ENCODE measurements at places on chromosomes 6 and 20.

GRCh38 chr20:24079661-24080412, 91.3 kb upstream of the GGTLC1 start:
- DNase-seq = no peak

DNA sequence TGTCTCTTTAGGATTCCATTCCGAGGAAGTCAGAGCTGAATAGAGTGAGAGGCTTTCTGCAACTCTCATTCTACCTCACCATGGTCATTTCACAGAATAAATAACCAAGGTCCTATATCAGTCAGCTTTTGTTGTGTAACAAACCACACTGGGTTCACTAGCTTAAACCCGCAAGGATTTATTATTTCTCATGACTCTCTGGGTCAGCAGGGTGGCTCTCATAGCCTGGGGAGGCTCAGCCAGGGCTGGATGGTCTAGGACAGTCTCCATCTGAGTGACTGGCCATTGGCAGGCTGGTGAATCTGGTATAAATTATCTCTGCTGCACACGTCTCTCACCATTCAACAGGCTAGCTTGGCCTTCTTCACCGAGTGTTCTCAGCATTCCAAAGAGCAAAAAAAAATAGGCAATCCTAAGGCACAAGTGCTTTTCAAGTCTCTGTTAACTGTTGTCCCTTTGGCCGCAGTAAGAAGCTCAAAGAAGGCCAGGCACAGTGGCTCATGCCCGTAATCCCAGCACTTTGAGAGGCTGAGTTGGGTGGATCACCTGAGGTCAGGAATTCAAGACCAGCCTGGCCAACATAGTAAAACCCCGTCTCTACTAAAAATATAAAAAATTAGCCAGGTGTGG, 39.7 kb downstream of the ISM1 start:
- no peak for DNase-seq

- DNase-seq = no peak
Observed at GRCh38 chr6:159065759-159066329, 21.1 kb upstream of the TAGAP start.

GRCh38 chr6:41578217-41579087, 32.3 kb downstream of the FOXP4 start:
- DNase-seq = peak; percentile 79

- DNase-seq = peak; percentile 75
Observed at GRCh38 chr20:31822421-31823330, 3.5 kb downstream of the MYLK2 start.

- no peak for DNase-seq
Observed at GRCh38 chr20:51985013-51985415, 182.7 kb upstream of the SALL4 start.

DNA sequence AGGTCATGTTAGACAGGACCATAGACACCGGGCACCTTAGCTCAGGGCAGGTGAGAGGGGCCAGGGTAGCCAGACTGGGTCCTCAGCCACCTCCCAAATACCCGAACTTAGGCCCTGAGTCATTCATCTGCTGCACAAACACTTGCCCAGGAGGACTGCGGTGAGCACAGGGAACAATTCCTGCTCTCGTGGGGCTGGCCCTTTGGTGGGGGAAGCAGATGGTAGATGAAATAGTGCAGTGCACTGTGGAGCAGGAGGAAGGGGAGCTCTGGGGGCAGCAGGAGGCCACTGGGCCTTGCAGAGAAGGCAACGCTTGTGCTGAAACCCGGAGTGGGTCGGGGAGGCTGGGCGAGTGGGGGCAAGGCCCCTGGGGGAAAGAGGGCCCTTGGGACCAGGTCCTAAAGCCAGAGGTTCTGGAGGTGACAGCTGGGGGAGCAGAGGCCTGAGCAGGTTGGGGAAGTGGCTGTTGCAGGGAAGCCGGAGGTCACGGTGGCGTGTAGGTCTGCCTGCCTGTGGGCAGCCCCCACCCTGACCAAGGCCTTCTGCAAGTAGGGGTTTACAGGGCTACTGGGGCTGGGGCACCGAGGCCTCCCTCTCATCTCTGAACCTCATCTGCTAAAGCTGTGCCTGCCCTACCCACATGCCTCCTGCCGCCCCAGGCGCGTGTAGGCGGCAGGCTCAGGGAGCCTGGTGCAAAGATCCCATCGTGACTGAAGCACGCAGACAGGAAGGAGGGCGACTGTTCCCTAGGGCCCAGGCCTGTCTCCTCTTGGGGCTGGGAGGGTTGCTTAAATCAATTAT, 4.7 kb upstream of the NPBWR2 start:
- no peak for DNase-seq

DNA sequence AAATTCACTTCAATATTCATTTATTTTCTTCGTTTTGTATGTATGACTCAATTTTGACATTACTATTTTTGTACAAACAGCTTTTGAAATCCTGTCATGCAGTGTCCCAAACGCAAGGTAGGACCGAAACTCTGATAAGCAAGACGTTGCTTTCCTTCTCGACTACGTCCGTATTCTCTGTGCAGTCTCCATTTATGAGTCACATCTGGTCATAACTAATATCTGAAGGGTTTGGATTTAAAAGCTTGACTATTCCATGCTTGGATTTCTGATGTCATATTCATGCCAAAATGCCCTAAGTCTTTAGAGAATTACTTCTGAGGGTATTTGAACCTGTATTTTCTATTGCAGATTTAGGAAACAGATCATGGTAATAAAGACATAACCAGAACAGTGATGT, 37.8 kb upstream of the LAMP5 start:
- DNase-seq = no peak

All from NCI-H1417 (cell line).